ENCODE measurements at places on chromosomes 11 and 22.

DNA sequence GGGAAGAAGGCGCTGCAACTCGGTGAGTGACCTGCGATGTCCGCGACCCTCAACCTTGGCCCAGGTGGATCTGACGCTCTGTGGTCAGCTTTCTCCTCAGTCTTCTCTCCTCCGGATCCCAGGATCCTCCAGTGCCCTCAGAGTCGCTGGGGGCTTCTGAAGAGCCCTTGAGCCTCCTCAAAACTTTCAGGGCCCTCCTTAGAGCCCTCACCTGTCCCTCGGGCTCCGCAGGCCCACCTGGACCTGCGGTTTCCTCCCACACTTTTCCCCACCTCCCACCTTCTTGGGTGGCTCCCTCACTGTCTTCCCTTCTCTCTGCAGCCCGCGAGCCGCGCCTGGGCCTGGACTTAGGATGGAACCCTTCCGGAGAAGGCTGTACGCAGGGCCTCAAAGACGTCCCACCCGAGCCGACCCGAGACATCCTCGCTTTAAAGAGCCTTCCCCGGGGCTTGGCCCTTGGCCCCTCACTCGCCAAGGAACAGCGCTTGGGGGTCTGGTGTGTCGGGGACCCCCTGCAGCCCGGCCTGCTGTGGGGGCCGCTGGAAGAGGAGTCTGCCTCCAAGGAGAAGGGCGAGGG is 335 bp downstream of the ZNF408 start:
- no peak for DNase-seq

- DNase-seq = no peak
Observed at GRCh38 chr22:42902875-42903510, 45.9 kb upstream of the ARFGAP3 start.

DNA sequence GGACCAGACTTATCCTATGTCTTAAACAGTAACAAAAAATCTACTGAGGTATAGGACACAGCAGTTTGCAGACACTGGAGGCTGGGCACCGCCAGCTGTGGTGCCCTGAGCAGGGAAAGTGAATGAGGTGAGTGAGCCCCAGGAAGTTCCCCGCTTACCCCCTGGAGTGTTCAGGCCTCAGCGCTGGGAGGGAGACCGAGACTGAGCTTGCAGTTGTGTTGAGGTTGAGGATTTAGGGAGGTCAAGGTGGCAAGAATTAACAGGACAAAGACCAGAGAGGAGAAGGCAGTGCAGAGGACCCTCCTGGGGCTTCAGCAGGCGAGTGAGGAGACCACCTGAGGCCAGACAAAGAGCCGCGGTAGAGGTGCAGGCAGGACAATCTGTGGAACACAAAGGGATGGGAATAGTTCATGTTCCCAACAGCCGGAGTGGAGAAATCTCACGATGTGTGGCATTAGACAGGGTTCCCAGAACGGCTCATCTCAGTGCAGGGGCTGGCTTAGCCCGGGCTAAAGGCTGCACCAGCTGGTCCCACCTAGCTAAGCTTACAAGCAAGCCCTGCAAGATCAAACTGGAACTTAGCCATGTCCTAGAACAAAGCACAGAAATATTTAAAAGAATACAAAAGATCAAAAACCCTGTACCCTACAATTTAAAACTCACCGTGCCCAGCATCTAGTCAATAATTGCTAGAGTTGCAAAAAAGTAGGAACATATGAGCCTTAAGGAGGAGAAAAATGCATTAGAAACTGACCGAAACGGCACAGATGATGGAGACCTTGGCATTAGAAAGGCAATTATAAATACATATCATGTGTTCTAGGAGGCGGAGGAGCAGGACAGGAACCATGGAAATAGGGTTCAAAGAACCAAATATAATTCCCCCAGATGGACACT is 47.4 kb upstream of the PITPNB start:
- no peak for DNase-seq

GRCh38 chr11:11309906-11310305 is 43.1 kb downstream of the CSNK2A3 start:
- no peak for DNase-seq

GRCh38 chr11:77072851-77073327 is 6.1 kb downstream of the CAPN5 start:
- DNase-seq = no peak

GRCh38 chr11:118607401-118608359 is at the start of gene PHLDB1:
PHLDB1 (plus strand) TSS chr11:118607615; CDS start chr11:118613837, 6,222 bp downstream.
- DNase-seq = peak; percentile 32

GRCh38 chr11:12234221-12234620 is 123.8 kb downstream of the MICAL2 start:
- no peak for DNase-seq

GRCh38 chr22:24803064-24803542 is 2.9 kb upstream of the SGSM1 start:
- peak; percentile 15 for DNase-seq

GRCh38 chr22:25172153-25172552 is 27.5 kb upstream of the CRYBB3 start:
- DNase-seq = peak; percentile 24

GRCh38 chr22:50190182-50190940 is 4.6 kb downstream of the TRABD start:
- peak; percentile 81 for DNase-seq

DNA sequence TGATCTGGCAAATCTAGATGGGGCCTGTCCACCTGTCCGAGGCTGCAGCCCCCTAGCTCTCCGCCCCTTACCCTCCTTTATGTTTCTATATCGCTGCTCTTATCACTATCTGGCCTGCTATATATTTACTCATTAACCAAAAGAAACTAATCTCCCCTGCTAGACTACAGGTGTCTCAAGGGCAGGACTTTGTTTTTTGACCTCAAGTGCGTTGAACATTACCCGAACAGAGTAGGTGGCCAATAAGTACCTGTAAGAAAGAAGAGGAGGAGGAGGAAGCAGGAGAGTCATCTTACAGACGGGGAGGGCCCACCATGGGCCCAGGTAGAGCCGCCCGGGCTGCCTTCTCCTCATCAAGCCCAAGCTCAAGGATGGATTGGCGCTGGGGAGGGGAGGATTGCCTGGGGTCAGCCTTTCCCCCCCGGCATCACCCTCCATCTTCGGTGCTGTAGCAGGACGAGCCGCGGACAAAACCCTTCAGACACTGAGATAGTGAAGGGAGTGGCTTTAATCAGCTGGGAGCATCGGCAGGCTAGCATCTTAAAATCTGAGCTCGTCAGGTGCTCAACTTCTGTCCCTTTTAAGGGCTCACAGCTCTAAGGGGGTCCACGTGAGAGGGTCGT is 1.2 kb upstream of the P2RY6 start:
- DNase-seq = no peak

DNA sequence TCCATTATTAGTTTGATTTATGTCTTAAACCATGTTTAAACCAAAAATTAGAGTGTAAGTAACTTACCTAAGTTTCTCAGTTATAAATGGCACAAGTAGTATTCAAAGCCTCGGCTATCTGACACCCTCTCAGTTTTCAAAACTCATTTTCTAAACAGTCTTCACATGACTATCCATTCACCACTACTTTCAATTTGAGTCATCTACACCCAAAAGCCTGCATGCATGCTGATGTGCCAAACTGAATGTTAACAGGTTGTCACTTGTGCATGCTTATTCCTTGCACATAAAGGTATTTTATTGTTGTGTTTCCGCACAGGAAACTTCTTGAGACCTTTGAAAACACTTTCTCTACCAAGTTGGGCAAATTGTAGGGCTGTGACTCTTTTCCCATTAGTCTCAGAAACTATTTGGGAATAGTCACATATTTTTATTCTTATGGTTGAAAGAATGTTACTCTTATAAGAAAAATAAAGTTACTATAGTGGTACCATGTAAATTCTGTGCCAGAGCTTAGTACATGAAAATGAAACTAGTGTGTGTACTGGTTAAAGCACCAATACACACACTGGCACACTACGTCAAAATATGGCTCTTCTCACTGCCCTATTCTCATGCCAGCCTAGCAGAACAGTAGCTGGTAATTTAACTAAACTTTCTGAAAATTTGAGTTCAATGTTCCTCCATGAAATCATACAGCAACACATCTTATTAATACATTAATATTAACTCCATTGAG is 2.2 kb upstream of the OR51E2 start:
- no peak for DNase-seq

- DNase-seq = no peak
Observed at GRCh38 chr11:3093281-3094191, 36.3 kb upstream of the CARS1 start.

GRCh38 chr11:66877588-66878385 is 20.9 kb downstream of the LRFN4 start:
- DNase-seq = no peak
